ENCODE measurements at places on chromosomes 1 and 21.
A peak's percentile ranks its signal among the peaks of the same experiment; 100 is the strongest.

DNA sequence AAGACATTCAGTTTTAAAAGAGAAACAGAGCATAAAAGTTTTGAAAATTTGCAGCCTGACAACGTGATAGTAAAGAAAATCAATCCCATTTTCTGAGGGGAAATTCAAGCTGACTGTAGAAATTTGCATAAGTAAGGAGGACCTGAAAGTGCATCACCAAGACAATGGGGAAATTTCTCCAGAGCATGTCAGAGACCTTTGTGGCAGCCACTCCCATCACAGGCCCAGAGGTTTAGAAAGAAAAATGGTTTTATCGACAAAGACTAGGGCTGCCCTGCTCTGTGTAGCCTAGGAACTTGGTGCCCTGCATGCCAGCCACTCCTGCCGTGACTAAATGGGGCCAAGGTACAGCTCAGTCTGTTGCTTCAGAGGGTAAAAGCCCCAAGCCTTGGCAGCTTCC is 1640.2 kb upstream of the PRMT6 start:
- no peak for DNase-seq

- no peak for DNase-seq
These were observed 9.3 kb upstream of the MARCKSL1 start for GRCh38 chr1:32345289-32345827.

GRCh38 chr1:61158591-61158990 is 76.2 kb downstream of the NFIA start:
- DNase-seq, result no peak

DNA sequence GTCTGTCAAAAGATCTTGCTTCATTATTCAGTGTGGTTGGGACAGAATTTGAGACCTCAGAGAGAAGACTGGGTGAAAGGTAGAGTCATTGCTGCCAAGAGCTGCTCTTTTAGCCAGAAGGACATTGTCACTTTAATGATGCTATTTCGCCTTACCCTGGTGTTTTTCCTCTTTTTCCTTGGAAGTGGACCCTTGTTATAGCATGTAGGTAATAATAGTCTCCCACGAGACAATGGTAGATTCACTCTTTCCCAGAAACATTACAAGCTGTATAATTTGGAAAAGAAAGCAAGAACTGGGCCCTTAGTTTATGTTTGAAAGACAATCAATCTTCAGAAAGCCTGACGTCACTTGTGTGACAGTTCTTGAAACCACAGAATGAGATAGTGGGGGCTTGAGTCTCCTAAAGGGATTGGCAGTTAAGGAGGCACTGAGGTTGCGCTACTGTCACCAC is 3.8 kb downstream of the SERTAD4 start:
- no peak for DNase-seq

GRCh38 chr1:198809247-198809646 is 170.4 kb downstream of the PTPRC start:
- no peak for DNase-seq

- DNase-seq, result no peak
These were observed 883.5 kb upstream of the ADGRL2 start for GRCh38 chr1:80917225-80917624.

- no peak for DNase-seq
These were observed 49.6 kb downstream of the RUNX1 start for GRCh38 chr21:34999397-34999941.

DNA sequence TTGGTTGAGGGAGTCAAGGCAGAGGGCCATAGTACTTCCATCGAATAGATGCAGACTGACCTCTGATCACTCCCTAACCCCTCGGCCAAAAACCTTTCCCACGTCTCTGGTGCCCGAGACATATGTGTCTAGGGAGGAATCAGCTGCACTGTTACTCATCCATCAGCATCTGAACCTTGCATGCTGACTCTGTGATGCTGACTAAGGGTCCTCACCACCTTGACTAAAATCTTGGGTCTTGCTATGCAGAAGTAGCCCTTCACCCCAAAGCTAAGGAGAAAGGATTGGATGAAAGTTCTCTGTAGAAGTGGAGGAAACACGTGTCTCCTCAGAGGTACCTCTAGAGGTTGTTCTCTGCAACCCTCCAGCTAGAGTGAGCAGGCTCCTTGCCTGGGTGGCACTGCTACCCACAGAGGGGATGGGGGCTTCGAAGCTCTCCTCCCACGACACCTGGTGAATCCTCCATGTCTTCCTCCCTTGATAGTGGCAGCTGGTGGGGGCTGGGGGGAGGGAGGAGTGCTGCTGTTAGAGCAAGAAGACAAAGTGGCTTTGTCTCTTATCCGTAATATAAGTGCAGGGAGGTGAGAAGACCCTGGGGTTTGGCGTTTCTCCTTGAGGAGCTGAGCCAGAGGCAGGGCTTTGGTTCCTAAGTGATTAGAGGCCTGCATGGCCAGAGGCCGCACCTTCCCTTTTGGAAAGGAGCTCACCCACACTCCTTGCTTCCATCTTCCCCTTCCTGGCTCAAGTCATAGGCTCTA is 45.1 kb downstream of the ATP2B4 start:
- no peak for DNase-seq

GRCh38 chr21:33541105-33541711 is 709 bp downstream of the GART start:
- no peak for DNase-seq

DNA sequence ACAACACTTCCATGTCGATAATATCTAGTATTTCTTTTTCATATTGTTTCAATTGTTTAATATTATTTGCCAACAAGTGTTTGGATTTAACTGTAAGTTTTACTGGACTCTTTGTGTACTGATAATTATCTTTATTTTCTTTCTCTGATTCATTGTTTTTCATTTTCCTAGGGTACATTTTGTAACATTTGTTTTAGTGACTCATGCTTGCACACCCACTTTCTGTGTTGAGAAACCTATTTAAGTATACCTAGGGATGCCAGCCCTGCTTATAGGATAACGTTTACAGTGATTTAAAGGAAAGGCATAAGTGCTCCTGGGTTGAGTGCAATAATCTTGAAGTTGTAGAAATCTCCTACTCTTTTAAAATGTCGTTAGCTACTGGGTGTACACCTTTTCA is 1386.0 kb upstream of the ADGRL4 start:
- DNase-seq, result no peak

- no peak for DNase-seq
These were observed 111.3 kb downstream of the HIVEP3 start for GRCh38 chr1:41807390-41807789.

DNA sequence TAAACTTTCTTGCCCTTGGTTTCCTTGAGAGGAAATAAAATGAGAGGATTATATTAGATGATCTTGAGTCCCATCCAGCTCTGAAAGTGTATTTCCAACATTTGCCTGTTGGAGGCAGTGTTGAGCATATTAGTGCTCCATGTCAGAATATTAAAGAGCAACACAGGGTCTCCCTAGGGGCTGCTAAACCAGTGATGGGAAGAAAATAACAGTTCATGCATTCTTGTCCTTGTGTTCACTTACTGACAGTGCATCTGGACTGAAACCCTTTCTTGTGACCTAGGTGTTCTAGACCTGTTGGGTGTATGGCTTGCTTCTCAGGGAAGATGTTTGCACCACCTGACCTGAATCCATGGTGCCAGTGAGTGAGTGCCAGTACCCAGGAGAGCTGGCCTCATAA is 124.7 kb upstream of the KIAA0040 start:
- DNase-seq, result no peak

- no peak for DNase-seq
These were observed 749 bp downstream of the PCBP3 start for GRCh38 chr21:45644041-45644906.

GRCh38 chr1:159675046-159675445 is 39.3 kb downstream of the CRP start:
- DNase-seq, result no peak

DNA sequence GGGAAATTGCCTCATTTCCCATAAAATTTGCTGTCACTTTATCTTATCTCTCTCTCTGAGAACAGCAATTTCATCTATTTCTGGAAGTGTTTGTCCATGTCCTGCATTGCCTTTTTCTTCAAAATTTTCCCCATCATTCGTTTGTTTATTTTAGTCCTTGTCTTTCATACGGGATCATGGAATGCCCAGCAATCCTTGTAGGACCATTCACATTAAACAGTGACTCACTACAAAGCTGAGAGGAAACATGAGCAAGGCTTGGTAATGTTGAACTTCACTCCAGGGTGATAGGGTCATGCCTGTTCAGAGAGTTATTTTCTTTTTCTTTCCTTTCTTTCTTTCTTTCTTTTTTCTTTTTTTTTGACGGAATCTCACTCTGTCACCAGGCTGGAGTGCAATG is 32.2 kb upstream of the HNRNPU start:
- no peak for DNase-seq

DNA sequence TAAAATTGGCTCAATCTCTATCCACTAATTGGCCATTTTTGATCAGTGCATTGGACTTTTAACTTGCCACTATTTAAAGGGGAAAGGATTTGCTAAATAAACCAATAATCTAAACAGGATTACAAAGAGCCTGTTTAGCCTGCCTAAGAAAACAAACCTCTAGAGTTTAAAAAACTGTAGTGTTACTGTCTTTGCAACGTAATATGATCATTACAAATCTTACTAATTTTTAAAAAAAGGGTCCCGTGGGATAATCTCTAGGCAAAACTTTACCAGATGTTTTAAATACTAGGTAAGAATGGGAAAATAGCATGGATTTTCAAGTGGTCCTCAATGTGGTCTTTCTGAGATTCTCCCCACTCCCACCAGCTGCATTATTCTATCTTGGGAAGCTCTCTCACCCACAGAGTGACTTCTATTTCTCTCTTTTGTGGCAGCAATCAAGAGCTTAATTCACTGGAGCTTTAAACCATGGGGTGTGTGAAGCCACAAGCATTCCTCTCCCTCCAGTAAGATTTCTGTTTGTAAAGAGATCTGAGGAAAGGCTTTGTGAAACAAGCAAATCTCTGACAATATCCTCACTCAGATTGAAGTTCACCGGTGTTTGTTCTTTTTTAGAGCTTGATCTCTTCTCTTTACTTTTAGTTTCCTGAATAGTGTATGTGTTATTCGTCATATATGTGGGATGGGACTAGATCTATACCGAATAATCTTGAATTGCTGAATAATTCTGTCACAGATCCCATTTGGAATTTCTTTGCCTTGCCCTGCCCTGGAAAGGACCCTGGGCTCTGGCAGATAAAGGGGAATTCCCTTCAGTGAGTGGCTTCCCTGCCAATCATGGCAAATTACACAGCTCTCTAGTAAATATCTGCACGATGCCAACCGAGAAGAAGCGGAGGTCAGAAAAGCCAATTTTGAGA is 132.2 kb downstream of the TLR5 start:
- no peak for DNase-seq

GRCh38 chr21:41250519-41250918 is 66.1 kb upstream of the FAM3B start:
- no peak for DNase-seq

DNA sequence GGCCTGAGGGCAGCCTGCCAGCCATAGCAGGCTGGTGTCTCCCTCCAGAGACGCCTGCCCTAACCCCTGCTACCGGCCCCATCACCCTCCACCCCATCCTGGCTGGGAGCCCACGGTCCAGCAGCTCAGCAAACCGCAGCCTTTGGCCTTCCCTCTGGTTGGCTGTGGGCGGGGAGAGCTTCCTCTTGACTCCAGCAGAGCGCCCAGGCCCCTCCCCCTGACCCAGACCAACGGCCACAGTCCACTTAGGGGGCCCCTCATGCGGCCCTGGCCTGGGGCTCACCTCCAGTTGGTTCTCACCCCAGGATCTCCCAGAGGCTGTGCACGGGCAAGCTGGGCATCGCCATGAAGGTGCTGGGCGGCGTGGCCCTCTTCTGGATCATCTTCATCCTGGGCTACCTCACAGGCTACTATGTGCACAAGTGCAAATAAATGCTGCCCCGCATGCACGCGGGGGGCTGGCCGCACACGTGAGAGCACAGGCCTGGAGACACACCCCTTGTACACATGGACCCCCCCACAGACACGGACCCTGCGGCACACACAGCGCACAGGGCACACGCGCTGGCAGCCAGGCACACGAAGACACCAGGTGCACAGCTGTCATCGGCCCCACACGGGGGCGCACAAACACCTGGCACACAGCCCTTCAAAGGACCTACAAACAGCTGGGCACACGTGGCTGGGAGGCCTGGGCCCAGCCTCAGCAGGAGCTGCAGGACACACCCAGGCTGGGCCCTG is 3.1 kb downstream of the SMIM1 start:
- DNase-seq, result no peak

- DNase-seq, result no peak
These were observed 948 bp upstream of the COP1 start for GRCh38 chr1:176208034-176208433.

DNA sequence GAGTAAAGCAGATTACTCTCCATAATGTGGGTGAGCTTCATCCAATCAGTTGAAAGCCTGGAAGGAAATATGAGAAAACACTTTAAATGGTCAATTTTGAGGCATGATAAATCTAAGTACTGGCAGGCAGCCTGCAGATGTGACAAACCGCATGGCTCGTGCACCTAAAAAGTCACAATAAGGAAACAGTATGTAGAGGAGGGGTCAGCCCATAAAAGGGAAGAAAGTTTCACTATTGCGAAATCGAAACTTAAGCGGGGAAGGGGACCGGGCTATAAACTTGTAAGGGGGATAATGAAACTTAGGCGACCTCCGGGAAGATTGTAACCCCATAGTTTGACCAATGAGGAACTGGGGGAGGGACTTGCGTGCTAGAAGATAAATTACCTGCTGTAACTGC is 109.8 kb downstream of the PLPPR4 start:
- no peak for DNase-seq

DNA sequence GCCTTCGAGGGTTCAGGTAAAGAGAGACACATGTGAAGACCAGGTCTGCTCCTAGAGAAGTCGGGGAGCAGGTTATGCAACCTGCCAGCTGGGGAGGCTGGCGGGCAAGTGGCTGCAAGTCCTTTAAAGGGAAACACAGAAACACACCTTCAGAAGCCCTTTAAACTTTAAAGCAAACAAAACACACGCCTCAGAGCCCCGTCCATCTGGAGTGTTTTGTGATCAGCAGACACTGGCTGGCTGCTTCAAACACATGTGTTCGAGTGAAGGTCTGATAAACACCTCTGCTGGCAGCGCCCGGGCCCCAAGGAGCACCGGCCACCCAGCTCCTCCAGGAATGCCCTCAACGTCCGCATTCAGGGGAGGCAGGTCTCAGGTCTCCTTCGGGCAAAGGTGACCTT is 15.2 kb downstream of the RIPK4 start:
- DNase-seq, result no peak

- DNase-seq, result no peak
These were observed 103.0 kb downstream of the PTGS2 start for GRCh38 chr1:186577216-186577615.

- peak; percentile 47 for DNase-seq
These were observed 631 bp upstream of the SPATC1L start for GRCh38 chr21:46184625-46185555.

GRCh38 chr1:88802404-88802803 is 89.0 kb downstream of the GTF2B start:
- DNase-seq, result no peak

DNA sequence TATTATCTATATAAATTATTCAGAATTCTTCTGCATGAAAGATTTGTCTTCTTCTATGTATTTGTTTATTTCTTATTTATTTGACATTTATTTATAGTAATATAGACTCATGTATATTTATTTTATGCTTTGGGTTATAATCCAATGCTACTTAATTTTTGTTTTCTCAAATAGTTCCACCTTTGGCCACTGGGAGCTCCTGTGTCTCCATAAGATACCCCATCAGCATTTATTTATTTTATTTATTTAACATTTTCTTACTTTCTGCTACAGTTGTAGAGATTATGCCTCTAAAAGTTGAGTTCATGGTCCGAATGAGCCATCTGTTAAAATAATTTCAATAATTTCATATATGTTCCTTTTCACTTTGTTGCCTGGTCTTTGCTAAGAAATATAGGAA is 289.4 kb downstream of the ADGRL2 start:
- DNase-seq, result no peak
